PC-9 (cell line): ENCODE measurements at places on chromosomes 6 and 20. TPM values are rescaled to one million over a fixed set of nuclear protein-coding genes. Genes with fewer than 3 reads are reported as not detected.

Gene BMP5
- total RNA-seq = 0.20 TPM in 1 of 2 replicates, not detected in the other

Gene AIG1
- 37.7 and 46.6 TPM in 2 replicates for total RNA-seq

Gene CST4
- 0.78 TPM in 1 of 2 replicates, not detected in the other for total RNA-seq

Gene AFDN
- 101 and 108 TPM in 2 replicates for total RNA-seq

Gene SALL4
- total RNA-seq = 1.6 and 3.8 TPM in 2 replicates

Gene PCSK2
- not detected in 2 replicates for total RNA-seq

Gene CLPSL1
- not detected in 2 replicates for total RNA-seq

Gene IRF4
- total RNA-seq = not detected in 2 replicates

Gene TSBP1
- not detected in 2 replicates for total RNA-seq

Gene ATP6V1G2
- total RNA-seq = 0.55 and 1.8 TPM in 2 replicates

Gene GCM1
- total RNA-seq = 0.13 TPM in 2 replicates

DNA sequence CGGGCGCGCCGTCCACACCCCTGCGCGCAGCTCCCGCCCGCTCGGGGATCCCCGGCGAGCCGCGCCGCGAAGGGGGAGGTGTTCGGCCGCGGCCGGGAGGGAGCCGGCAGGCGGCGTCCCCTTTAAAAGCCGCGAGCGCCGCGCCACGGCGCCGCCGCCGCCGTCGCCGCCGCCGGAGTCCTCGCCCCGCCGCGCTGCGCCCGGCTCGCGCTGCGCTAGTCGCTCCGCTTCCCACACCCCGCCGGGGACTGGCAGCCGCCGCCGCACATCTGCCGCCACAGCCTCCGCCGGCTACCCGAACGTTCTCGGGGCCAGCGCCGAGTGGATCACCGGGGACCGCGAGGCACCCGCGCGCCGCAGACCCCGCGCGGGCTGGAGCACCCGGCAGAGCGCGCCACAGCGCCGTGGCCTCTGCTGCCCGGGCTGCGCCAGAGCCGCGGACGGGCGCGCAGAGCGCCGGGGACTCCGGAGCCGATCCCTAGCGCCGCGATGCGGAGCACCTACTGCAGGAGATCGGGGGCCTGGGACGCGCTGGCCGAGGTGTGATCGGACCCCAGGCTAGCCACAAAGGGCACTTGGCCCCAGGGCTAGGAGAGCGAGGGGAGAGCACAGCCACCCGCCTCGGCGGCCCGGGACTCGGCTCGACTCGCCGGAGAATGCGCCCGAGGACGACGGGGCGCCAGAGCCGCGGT is at the start of gene BMP2:
Gene BMP2 (plus strand): TSS at position 151 of the 692 bp plus-strand sequence. CDS start 2,441 bp downstream, outside the sequence.
- DNase-seq = no peak

- no peak for DNase-seq
Observed at GRCh38 chr20:9141921-9142320, 73.0 kb downstream of the PLCB4 start.

DNA sequence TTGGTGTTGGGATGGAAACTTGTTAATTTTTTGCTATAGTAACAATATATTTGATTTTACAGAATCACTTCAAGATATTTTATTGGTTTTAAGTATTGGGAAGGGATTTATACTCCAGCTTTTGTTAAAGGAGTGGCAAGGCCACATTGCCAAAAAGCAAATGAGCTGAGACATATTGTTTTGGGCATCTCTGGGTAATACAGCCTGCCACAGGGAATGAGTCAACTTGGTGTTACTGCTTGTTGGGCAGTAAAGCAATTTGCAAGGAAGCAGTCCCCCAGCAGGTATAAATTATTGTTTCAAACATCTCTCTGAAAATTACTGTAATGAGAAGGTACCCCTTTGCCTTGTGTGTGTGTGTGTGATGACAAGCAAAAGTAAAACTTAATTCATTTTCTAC is 868.3 kb upstream of the FLRT3 start:
- DNase-seq = no peak

DNA sequence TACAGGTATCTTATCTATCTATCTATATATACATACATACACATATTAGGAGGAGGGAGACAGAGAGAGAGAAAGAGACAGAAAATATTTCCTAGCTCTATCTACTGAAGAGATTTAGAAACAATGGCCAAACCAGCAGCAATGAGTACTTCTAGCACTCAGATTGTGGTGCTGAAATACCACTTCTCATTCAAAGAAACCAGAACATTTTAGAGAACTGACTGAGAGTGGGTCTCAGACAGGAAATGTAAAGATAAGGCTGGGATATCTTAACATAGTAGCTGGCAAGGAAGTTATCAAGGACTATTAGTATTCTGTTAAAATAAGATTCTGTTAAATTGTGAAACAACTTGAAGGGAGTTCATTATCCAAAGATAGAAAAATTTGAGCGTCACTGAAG is 57.0 kb downstream of the DNAAF9 start:
- no peak for DNase-seq

DNA sequence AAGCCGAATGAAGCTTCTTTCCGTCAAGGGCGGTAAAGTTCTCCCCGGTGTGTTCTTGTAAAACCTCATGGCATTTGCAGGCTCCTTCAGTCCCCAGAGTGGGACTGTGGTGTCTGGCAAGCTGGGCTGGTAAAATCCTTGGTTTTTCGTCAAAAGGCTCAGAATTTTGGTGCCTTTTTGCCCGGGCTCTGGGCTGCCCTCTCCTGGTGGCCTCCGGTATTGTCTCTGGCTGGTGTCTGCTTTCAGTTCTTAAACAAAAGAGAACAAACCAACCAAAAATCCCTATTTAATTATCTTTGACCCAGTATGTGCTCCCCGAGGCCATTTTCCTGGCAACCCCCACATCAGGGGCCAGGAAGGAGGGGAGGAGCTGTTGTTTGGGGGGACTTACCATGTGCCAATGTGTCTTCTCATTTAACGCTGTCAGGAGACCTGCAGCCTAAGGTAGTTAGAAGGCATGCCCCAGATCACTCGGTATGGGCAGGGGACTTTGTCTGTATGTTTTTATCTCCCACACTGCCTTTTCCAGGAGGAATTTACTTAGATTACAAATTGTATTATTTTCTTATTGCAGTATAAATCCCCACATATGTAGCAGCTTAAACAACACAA is 11.1 kb downstream of the CDH4 start:
- no peak for DNase-seq

- no peak for DNase-seq
Observed at GRCh38 chr20:64093013-64093503, 8.9 kb upstream of the LKAAEAR1 start.

DNA sequence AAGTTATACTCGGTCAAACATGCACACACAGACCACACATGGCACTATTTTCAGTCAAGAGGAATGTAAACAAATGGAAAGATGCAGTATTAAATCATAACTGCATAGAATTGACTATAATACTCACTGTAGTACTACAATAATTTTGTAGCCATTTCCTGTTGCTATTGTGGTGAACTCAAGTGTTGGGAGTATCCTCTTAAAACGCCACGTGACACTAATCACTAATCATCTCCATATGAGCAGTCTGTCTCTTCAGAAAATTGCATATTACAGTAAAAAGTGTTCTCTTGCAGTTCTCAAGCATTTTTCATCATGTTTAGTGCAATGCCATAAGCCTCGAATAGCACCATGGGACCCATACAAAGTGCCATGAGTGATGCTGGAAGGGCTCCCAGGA is 258.7 kb upstream of the ID4 start:
- DNase-seq = no peak

GRCh38 chr6:32666420-32667300 is at the start of gene HLA-DQB1:
HLA-DQB1 (minus strand) TSS chr6:32666657; CDS start chr6:32666607, 50 bp downstream.
- DNase-seq = no peak

GRCh38 chr20:20966171-20966570 is 140.0 kb downstream of the LINC00237 start:
- DNase-seq = no peak

GRCh38 chr6:160951187-160952030 is 40.2 kb upstream of the MAP3K4 start:
- DNase-seq = no peak

GRCh38 chr6:34529665-34530327 is 26.3 kb downstream of the SPDEF start:
- DNase-seq = no peak

GRCh38 chr6:40936818-40937251 is 102.2 kb downstream of the UNC5CL start:
- peak; percentile 12 for DNase-seq

GRCh38 chr20:51486197-51487005 is 56.1 kb downstream of the NFATC2 start:
- DNase-seq = no peak

GRCh38 chr6:85679445-85680123 is 36.9 kb upstream of the SYNCRIP start:
- DNase-seq = no peak

DNA sequence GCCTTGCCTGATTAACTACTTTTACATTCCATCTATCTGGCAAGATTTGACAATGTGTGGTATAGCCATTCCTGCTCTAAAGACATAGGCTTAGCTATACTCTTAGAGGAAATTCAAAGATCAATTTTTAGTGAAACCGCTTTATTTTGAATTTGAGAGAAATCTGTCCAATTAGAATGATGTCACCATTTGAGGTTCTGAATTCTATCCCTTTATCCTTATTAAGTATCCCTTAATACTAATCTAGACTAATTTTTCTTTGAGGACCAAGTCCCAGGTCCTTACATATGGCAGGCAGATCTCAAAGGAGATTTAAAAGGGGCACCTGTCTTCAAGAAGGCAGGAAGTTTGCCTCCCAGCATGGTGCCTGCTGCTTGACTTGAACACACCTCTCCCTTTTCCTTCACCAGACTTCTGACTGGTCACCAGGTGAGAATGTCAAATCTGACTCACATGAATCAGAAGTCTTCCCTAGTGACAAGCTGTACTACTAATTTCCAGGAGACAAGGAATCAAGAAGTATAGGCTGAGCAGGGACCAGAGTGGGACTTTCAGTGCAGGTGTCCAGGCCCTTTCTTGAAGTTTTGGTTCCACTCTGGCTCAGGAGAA is 15.0 kb upstream of the MRAP2 start:
- DNase-seq = no peak

DNA sequence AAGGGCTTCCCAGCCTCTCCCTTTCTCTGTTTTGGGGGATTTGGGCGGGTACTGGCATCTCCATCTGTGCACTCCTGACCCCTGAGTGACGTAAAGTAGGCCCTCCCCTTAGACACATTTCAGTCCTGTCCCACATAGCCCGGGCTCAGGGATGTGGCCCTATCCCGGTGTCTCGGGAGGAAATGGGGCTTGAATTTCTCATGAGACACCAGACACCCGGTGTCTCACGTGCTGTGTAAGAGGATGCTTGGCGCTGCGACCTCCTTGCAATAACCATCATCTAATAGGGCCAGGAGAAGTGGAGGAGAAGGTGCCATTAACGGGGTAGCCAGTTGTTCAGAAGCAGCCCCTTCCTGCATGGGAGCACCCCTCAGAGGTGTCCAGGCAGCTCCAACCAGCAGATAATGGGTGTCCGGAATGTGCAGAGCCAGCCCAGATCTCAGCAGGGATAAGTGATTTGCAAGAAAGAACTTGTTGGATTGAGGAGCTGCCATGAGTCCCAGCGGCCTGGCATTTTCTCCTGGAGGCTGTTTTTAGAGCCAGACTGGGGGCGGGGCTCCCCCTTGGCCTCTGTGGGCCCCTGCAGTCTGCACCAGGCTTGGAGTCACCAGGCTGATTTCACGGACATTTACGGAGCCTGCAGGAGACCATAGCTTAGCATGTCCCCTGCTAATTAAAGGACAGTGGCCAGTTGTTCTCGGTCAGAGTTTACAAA is 372.0 kb downstream of the PREX1 start:
- no peak for DNase-seq

- no peak for DNase-seq
Observed at GRCh38 chr6:163209005-163209404, 205.5 kb upstream of the QKI start.

GRCh38 chr6:150272264-150272975 is 96.4 kb upstream of the IYD start:
- no peak for DNase-seq

DNA sequence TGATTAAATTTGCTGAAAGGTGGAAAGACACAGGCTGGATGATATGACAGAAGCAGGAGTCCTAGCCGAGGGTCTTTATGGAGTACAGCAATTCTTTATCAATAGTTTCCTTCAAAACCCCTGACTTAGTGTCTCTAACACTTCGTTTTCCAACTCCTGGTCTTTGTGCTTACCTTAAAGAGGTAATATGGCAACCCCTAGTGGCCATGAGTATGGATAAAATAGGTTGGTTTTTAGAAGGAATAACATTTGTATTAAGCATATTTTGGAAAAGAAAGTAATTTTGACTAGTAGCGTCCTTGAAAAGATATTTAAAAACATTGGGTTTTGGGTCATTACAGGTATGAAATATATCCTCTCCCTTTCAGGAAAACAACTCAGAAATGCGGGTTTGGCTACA is 51.9 kb downstream of the VGLL2 start:
- DNase-seq = peak; percentile 39

DNA sequence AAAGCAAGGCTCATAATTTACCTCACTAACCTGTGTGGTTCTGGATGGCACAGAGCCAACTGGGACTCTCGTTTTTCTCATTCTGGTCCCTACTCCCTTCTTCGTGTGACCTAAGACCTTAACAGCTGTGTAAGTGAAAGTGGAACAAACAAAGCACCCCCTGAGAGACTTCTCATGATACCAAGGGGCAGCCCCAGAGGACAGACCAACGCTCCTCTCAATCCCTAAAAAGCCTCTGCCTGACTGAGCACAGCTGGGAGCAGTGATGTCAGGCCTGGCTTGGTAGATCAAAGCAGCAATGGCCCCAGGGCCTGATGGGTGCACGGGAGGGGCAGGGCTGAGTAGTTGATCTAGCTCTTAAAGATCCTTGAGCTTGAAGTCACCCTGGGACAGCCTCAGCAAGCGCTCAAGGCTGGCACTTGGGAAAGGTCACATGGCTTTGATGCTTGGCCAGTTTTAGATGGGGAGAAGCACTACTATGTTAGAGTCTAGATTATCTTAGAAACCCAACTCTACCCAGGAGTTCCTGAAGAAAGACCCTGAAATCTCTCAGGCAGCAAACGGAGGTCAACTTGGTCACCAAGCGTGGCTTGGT is 16.2 kb upstream of the TGM2 start:
- DNase-seq = peak; percentile 80

DNA sequence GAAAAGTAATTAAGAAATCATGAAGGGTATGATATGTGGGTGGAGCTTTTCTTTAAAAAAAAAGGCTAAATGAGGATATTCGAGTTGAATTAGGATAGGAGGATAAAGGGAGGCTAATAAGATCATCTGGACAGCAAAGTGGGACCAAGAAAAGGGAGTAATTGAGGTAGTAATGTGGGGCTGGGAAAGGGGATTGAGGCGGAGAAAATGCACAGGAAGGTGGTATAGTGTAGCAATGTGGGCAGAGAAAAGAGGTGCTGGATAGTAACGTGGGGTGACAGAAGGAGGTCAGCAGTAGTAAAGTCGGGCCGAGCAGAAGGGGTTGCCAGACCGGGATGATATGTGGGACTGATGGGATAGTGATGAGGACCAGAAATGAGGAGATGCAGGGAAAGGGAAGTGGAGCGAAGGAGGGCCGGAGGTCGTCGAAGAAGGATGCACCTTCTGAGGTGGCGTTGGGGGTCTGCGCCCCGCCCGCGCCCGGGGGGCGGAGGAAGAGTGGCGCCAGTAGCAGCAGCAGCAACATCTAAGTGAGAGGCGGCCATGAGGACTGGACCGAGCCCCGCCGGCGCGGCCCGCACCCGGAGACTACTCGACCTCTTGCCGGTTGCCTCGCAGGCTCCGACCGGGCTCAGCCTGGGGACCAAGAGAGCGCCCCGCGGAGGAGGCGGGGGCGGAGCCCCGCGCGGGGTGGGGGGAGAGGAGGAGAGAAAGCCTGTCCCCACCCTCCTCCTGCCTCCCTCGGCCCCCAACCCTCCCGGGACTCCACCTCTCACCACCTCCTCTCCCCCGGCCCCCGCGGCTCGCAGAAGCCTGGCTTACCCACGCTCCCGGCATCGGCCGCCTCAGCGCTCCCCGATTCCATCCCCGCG is 887 bp downstream of the GABBR1 start:
- no peak for DNase-seq
